GM23248 (cell line): ENCODE measurements at places on chromosomes 3 and 15.

DNA sequence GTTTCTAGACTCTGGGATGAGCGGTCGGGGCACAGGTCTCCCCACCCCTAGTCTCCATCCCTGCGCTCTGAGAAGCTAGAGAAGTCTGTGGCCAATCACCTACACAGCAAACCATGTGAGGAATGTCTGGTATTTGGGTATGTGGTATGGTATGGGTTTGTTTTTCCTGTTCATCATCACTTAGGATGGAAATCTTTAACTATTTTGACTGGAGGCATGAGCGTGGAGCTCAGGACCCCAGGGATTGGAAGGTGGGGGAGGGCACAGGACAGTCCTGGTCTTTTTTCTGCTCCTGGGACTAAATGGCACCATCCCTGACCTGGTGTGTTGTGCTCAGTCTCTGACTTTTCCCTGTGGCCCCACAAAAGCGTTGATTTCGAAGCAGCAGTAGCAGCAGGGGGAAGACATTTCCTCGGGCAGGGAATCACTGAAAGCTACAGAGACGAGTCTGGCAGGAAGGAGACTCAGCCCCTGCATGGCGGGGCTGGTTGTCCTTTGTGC is 191.7 kb upstream of the TPM1 start:
- DNase-seq, result peak; percentile 74

DNA sequence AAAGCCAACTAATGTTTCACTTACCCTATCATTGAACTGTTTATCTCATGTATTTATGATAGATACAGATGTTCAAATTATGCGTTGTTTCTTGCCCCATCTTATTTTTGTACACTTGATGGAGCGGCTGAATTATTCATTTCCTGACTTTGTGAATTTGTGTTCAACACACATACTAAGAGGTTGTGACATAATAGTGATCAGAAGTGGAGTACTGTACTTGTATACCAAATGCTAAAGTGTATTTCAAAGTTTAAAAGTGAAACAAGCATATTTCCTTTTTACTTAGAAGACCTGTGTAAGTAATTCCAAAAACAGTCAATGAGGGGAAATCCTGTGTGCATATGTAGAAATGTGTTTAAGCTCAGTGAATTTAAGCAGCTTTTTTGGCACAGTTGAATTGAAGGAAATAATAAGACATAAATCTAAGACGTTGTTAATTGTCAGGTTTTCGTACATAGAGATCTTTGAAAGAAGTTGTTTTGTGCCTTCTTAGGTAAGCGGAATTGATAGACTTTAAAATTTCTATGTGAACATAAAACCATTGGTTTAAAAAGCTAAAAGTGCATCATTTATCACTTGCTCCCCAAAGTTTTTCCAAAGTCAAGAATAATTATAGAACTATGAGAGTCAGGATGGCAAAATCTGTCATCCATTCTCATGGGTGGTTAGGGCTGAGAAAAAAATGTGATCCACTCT is 1.9 kb downstream of the NFKBIZ start:
- peak; percentile 49 for DNase-seq

- no peak for DNase-seq
Measured at GRCh38 chr3:65587650-65588439, 450.9 kb downstream of the MAGI1 start.

DNA sequence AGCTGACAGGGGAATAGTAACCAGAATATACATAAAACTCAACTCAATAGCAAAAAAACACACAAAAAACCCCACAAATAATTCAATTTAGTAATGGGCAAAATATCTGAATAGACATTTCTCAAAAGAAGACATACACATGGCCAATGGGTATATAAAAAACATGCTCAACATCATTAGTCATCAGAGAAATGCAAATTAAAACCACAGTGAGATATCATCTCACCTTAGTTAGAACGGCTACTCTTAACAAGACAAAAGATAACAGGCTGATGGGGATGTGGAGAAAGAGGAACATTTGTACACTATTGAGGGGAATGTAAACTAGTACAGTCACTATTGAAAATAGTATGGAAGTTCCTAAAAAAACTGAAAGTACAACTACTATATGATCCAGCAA is 678.6 kb downstream of the MECOM start:
- DNase-seq, result no peak

DNA sequence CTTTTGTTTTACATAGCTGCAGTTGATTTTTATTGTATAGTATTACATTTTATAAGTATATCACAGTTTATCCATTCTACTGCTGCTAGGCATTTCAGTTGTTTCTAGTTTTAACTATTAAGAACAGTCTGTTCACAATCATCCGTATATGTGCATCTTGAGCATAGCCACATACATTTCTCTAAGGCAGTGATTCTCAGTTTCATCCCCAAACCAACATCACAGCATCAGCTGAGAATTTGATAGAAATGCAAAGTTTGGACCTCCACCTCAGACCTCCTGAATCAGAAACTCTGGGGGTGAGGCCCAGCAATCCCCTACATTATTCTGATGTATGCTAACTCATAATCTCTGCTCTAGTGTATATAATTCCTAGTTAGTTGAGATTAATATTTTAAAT is 120.8 kb downstream of the VPS8 start:
- no peak for DNase-seq

- no peak for DNase-seq
Measured at GRCh38 chr3:13235079-13235478, 161.8 kb upstream of the IQSEC1 start.

DNA sequence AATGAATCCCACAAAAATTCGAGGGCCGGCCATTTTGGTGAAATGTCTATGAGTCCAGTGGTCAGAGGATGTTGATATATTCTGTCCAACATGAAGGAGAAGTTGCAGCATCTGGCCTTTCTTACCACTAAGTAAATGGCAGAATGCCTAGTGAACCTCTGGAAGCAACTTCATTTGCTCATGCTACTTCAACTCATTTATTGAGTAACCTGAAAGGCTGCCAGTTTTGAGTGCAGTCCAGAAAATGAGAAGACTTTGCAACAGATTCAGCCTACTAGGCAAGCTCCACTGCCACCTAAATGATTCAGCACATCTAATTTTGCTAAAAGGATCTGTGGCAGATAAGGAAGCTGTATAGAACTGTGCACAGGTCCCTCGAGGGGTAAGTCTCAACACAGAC is 265.0 kb downstream of the OPA1 start:
- DNase-seq, result peak; percentile 94

DNA sequence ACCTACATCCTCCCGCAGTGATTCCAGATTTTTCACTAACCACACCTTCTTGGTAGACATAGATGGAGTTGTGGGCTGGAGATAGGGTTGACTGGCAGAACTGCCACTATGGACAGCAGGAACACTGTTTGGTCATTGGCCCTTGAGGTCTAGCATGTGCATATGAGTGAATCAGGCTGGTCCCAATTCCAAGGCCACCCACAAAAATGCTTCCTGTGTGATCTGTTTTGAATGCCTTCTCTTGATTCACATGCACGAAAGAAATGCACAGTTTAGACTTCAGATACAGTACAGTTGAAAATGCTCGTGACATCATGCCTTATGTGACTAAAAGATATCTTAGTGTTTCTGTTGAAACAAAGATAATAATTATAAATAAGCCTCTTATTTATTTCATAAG is 285.8 kb upstream of the SEMA6D start:
- DNase-seq, result peak; percentile 61

GRCh38 chr3:180295811-180296210 is 259.1 kb upstream of the PEX5L start:
- no peak for DNase-seq

DNA sequence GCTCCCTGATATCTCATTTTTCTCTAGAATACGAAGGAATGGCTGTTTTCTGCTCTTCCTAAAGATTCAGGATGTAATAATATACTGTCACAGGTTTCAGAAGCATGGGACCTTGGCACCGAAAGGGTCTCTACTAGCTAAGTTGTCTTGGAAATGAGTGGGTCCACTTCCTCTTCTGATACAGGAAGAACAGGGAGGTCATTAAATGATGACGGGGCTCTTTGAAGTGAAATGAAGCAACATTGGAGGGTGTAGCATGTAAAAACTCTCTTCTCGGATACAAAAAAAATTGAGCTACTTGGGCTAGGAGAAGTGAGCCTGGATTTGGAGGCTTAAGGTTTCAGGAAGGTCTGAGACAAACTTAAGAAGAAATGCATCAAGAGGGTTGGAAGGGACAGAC is 349.8 kb upstream of the TPRG1 start:
- no peak for DNase-seq

GRCh38 chr15:60004846-60005351 is 788 bp downstream of the FOXB1 start:
- peak; percentile 27 for DNase-seq

DNA sequence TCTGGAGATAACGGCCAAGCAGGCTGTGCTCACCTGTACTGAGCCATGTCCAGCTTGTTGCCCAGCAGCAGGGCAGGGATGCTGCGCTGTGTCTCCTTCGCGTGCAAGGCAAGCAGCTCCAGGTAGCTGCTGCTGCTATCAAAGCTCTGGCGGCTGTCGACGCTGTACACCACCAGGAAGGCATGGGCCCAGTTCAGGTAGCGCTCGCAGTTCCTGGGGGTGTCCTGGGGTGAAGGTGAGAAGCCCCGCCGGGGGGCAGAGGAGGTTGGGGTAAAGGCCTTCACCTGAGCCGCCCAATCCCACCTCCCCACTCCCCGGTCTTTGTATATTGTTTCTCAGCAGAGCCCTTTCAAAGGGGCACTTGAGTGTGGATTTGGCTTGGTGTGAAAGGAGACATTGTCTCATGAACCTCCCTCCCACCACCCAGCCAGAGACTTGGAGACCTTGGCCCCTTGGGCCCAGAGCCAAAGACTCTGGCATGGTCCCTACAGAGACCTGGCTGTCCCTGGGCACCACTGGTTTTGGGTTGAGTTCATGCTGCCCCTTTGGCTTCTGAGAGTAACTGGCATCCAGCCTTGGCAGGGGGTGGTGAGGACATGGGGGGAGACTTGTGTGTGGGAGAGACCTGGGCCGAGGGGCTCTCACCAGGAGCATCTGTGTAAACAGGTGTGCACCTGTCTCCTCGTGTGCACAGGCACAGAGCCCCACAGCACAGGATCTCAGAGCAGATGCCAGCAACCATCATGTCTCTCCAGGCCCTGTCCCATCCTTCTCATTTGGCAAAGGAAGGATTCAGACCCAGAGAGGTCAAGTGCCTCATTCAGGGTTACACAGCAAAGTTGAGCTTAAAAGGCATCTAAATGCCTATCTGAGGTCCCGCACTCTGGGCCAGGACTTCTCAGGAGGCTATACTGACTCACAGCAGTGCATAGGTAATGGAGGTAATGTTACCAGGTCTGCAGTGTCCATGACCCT is 9.1 kb downstream of the RASL12 start:
- DNase-seq, result no peak

GRCh38 chr3:87367736-87368135 is 91.4 kb upstream of the POU1F1 start:
- no peak for DNase-seq

DNA sequence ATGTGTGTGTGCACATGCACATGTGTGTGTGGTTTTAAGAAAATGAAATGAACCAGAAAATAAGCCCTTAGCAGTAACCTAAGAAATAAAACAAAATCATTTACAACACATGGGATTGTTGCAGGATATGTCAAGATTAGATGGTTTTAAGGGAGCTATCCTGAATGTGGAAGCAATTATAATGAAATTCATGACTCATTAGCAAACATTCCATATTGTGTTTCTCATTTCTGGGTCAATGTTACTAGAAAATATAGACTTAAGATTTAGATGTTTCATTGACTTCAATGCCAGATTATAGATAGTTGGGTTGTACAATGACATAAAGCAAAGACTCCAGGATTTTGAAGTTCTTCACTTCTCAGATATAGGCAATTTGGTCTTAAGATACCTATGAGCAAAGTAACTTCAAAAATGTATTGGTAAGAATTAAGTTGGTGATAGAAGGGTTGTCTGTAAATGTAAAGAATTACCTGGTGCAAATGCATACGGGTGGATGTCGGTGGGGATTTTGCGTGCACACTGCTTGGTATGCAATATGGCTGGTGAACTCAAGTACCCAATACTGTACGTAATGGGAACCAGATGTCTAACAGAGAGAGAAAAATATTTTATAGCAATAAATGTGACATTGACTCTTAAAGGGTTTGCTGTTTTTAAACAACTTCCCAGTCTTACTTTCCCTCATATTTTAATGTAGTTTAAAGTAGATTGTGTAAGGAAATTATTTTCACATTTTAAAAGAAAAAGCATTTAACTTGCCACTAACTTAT is 53.9 kb upstream of the NR2F2 start:
- DNase-seq, result peak; percentile 80

- DNase-seq, result no peak
Measured at GRCh38 chr3:123334056-123334455, 114.8 kb downstream of the ADCY5 start.

GRCh38 chr3:17553080-17553479 is 189.4 kb downstream of the TBC1D5 start:
- DNase-seq, result no peak

DNA sequence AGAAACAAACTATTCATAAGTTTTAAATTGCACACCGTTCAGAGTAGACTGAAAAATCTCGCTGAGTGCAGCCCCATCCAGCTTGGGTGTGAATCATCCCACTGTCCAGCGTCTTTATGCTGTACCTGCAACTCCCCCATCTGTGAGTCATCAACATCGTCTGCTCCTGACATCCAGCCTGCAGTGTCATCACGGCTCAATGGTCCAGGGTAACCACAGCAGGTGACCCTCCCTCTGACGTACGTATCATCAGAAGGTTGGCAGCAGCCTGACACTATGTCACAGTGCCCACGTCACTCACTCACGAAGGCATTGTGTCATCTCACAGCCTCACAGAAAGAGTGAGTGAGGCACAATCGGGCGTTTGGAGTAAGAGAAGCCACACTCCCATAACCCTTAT is 65.2 kb downstream of the TPRA1 start:
- DNase-seq, result peak; percentile 63

DNA sequence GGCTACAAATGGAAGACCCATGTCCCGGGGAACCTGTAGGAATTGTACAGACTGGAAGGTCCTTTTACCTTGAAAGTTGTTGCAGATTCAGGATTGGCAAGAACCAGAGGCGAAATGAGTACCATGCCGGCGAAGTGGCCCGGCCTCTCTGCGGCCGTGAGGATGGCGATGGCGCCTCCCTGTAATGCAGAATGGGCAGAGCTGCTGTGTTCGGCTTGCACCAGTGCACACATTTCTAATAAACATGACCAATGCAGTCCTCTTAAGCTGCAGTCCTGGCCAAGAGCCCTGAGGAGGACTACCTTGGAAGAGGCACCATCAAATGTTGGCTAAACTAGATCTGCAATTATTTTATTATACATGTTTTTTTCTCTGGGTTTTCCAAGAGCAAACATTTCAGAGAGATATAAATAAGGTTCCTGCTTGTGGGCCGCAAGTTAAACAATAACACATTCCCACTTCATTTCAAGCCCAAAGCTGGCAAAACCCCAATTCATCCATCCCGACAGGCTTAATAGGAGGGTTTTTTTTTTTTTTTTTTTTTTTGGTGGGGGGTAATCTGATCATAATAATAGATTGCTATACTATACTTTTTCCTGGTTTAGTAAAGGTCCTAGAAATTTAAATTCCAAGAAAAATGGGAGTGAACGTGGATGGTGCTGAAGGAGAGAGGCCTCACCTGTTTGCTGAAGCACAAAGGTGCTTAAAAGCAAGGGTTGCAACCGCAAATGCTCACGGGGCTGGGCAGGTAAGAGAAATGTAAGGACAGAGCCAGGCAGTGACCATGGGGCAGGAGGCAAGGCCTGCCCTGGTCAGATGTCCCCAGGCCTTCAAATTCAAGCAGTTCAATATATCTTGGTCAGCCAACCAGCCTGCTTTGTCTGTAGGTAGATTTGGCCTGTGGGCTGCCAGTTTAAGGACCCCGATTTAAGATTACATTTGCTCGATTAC is 48.5 kb downstream of the ABTB1 start:
- DNase-seq, result no peak
